Tibial artery (tissue), 4 donors: ENCODE measurements at places on chromosomes 11 and 22.
A peak's percentile ranks its signal among the peaks of the same experiment; 100 is the strongest.

- no peak for DNase-seq
- peak overlapping the region; percentile 48 for H3K4me3 ChIP-seq
- no peaks in the 10 kb centered on the region for H3K27me3 ChIP-seq
- H3K36me3 ChIP-seq = no peaks in the 10 kb centered on the region
- H3K4me1 ChIP-seq = peaks cover 16% of the 10 kb centered on the region
- H3K27ac ChIP-seq = no peak overlapping the region
Observed at GRCh38 chr11:111513240-111513605, 1.0 kb upstream of the BTG4 start.

DNA sequence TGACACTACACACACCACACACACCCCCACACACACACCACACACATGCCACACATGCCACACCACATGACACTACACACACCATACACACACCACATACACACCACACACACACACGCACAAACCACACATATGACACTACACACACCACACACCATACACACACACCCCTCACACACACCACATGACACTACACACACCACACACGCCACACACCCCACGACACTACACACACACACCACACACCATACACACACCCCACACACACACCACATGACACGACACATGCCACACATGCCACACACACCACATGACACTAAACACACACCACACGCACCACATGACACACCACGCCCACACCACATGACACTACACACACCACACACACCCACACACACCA, 101.8 kb upstream of the ASPHD2 start:
- DNase-seq = no peak
- H3K27ac ChIP-seq = no peak overlapping the region
- H3K27me3 ChIP-seq = peaks cover 28% of the 10 kb centered on the region

- H3K4me1 ChIP-seq = no peaks in the 10 kb centered on the region
- no peaks in the 10 kb centered on the region for H3K36me3 ChIP-seq
- no peak for DNase-seq
- H3K4me3 ChIP-seq = no peak overlapping the region
- H3K27me3 ChIP-seq = no peaks in the 10 kb centered on the region
Observed at GRCh38 chr11:110835106-110835505, 122.9 kb upstream of the ARHGAP20 start.

DNA sequence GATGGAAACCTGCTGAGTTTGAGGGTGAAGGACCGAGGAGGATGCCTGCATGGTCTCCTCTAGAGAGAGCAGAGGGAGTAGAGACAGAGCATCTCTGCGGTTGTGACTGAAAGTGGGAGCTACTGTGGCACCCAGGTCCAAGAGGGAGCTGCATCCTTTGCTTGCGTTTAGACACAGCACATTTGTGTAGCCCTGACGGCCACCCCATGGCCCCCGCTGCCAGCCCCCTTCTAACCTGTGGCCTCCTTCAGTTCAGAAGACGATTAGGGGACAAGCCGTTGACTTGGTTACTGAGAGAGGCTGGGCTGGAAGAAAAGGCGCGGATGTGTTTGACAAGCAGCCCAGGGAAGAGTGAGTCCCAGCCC, 690.9 kb downstream of the BRD1 start:
- no peaks in the 10 kb centered on the region for H3K36me3 ChIP-seq
- H3K4me3 ChIP-seq = no peak overlapping the region
- DNase-seq = no peak
- no peaks in the 10 kb centered on the region for H3K27me3 ChIP-seq
- H3K27ac ChIP-seq = no peak overlapping the region

DNA sequence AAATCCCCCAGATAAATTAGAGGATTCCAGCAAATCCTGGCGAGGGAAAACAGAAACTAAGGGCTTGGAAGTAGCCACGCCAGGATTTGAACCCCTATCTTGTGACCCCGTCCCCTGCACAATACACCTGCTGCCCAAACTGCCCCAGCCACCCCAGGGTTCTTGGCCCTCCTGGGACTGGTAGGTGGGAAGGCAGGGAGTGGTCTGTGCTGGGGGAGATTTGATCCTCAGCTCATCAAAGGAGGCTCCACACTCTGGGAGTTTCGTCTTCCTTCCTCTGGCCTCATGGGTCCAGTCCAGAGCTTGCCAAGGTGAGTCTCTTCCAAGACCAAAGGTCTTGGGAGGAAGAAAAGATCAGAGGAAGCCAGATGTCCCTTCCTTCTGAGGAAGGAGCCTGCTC, 4.5 kb upstream of the CHST1 start:
- H3K4me3 ChIP-seq = no peak overlapping the region
- no peaks in the 10 kb centered on the region for H3K36me3 ChIP-seq
- no peak for DNase-seq
- no peak overlapping the region for H3K27ac ChIP-seq
- no peaks in the 10 kb centered on the region for H3K4me1 ChIP-seq

GRCh38 chr11:126542334-126543015, 187.0 kb downstream of the ST3GAL4 start:
- no peak for DNase-seq
- no peaks in the 10 kb centered on the region for H3K36me3 ChIP-seq
- no peaks in the 10 kb centered on the region for H3K4me1 ChIP-seq

DNA sequence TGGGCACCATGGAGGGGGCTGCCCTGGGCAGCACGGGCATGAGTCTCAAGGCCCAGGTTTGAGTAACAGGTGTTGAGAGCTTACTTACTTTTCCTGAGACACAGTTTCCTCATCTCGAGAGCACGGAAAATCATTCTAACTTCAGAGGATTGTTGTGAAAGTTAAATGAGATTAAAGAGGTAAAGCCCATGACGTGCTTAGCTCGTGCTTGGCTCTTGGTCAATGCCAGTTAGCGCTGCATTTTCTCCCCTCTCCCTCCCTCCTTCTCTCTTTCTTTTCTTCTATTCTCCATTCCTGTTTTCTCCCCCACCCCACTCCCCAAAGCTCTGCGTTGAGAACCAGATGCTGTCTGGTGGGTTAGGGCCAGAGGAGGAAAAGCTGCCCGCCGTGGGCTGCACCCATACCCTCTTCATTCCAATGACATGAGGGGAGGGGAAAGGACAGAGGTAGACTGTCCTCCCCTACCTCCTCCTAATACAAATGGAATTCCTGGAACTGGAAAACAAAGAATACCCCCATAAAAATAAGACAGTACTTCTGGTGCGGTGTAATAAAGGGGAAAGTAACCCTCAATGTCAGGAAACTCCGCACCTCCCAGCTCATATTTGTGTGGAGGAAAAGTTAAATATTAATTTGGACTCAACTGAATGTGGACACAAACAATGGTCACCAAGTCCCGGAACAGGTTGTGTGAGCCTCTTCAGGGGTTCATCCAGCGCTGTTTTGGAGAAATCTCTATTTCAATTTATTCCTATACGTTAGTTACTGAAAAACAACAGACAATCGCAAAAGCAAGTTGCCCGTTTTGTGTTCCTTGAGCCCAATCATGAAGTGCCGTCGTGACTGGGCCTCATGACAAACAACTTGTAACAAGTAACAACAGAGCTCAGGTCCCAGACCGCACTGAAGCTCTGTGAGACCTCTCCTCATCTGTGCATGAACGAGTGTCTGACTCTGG, 54.8 kb upstream of the B3GAT1 start:
- no peaks in the 10 kb centered on the region for H3K4me1 ChIP-seq
- no peaks in the 10 kb centered on the region for H3K36me3 ChIP-seq
- DNase-seq = no peak
- H3K27me3 ChIP-seq = peaks cover 38% of the 10 kb centered on the region

GRCh38 chr11:2290351-2290841, 11.3 kb downstream of the C11orf21 start:
- H3K36me3 ChIP-seq = no peaks in the 10 kb centered on the region
- H3K27me3 ChIP-seq = peaks cover 32% of the 10 kb centered on the region
- H3K4me3 ChIP-seq = no peak overlapping the region
- no peak for DNase-seq
- no peaks in the 10 kb centered on the region for H3K4me1 ChIP-seq

GRCh38 chr22:18042685-18043084, 18.3 kb upstream of the MICAL3 start:
- H3K36me3 ChIP-seq = no peaks in the 10 kb centered on the region
- H3K27me3 ChIP-seq = no peaks in the 10 kb centered on the region
- peaks cover 25% of the 10 kb centered on the region for H3K4me1 ChIP-seq

DNA sequence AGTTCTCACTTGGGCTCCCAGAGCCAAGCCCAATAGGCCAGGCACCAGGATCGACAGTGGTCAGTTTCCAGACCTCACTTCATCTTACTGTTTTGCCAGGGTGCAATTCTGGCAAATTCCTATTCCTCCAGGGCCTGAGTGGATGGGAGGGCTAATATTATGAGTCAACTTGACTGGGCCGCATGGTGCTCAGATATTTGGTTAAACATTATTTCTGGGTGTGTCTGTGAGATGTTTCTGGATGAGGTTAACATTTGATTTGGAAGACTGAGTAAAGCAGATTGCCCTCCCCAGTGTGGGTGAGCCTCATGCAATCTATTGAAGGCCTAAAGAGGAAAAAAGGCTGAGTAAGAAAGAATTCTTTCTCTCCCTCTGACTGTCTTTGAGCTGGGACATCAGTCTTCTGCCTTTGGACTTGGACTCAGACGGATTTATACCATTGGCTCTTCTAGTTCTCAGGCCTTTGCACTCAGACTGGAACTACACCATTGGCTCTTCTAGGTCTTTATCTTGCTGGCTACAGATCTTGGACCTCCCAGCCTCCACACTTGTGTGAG, 132.9 kb upstream of the ZBED5 start:
- H3K27ac ChIP-seq = no peak overlapping the region
- no peaks in the 10 kb centered on the region for H3K27me3 ChIP-seq
- DNase-seq = no peak
- no peak overlapping the region for H3K4me3 ChIP-seq

GRCh38 chr11:68467201-68467834, 6.8 kb downstream of the PPP6R3 start:
- peaks cover 54% of the 10 kb centered on the region for H3K4me1 ChIP-seq
- no peak for DNase-seq
- no peak overlapping the region for H3K27ac ChIP-seq
- no peaks in the 10 kb centered on the region for H3K27me3 ChIP-seq

DNA sequence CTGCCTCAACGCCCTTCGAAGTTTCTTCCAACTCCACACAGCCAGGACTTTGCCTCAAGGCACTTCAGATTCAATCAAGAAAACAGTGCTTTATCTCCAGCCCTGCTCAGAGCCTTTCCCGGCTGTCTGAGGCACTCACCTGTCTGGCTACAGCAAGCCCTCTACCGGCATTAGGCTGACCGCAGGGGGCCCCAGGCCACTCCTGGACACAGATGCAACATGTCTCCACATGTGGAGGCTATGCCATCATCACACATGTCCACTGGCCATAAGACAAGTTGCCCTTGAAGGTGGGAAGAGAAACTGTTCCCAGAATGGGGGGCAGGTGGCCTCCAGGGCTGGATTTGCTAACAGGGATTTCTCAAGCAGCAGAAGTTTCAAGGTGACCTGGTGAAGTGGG, 10.0 kb downstream of the SCUBE1 start:
- H3K4me1 ChIP-seq = no peaks in the 10 kb centered on the region
- no peak overlapping the region for H3K4me3 ChIP-seq
- no peak for DNase-seq
- peaks cover 20% of the 10 kb centered on the region for H3K27me3 ChIP-seq
- H3K27ac ChIP-seq = no peak overlapping the region

GRCh38 chr11:122668562-122669090, 13.1 kb downstream of the UBASH3B start:
- H3K4me1 ChIP-seq = no peaks in the 10 kb centered on the region
- H3K4me3 ChIP-seq = no peak overlapping the region
- no peaks in the 10 kb centered on the region for H3K36me3 ChIP-seq
- no peak overlapping the region for H3K27ac ChIP-seq
- DNase-seq = no peak

GRCh38 chr22:24181088-24181995, at the start of gene SUSD2:
Gene SUSD2 (plus strand): TSS chr22:24181487. CDS start chr22:24181520, 33 bp downstream.
- peak within 1 kb of the TSS; percentile 96 for H3K27ac ChIP-seq
- H3K27me3 ChIP-seq = no peaks in the 10 kb centered on the region
- peak within 1 kb of the TSS; percentile 50 for H3K4me3 ChIP-seq
- H3K4me1 ChIP-seq = peaks cover 91% of the 10 kb centered on the region
- no peak for DNase-seq

DNA sequence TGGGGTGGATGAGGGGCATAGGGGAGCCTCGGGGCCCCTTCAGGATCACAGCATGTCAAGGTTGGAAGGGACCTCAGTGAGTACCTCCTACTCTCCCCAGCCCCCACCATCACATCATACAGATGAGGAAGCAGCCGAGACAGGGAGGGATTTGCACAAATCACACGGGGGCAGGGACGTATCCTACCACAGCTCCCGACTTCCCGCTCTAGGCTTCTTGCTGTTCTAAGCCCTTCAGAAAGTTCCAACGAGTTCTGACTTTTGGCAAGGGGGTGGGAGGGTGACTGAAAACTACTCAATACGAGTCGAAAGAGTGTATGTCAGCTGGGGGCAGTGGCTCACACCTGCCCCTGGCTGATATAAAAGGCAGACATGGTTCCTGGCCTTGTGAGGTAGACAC, 4.7 kb upstream of the RAD9A start:
- no peaks in the 10 kb centered on the region for H3K4me1 ChIP-seq
- H3K27me3 ChIP-seq = no peaks in the 10 kb centered on the region
- no peaks in the 10 kb centered on the region for H3K36me3 ChIP-seq
- no peak for DNase-seq
- H3K4me3 ChIP-seq = no peak overlapping the region
- no peak overlapping the region for H3K27ac ChIP-seq

DNA sequence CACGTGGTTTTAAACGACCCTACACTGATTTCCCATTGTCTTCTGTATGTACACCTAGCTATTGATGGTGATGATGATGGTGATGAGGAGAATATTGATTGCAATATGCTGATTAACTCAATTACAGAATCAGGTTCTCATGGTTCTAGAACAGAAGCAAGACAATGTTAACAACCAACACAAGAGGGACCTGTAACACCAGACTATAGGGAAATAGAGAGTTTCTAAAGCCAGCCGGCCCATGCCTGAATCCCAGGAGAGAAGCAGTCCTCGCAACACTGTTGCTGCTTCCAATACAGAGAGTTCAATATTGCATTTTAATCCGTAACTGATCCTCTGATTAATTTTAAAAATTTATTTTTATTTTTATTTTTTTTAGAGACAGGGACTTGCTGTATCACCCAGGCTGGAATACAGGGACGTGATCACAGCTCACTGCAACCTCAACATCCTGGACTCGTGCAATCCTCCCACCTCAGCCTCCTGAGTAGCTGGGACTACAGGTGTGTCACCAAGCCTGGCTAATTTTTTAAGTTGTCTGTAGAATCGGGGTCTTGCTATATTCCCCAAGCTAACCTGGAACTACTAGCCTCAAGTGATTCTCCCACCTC, 22.2 kb upstream of the UBASH3B start:
- no peaks in the 10 kb centered on the region for H3K27me3 ChIP-seq
- H3K4me3 ChIP-seq = no peak overlapping the region
- DNase-seq = no peak

- H3K4me1 ChIP-seq = peaks cover 81% of the 10 kb centered on the region
- no peaks in the 10 kb centered on the region for H3K27me3 ChIP-seq
- H3K36me3 ChIP-seq = no peaks in the 10 kb centered on the region
- peak; percentile 18 for DNase-seq
Observed at GRCh38 chr11:12090061-12090591, 20.3 kb upstream of the MICAL2 start.
